ENCODE measurements at places on chromosomes 16 and 17.

GRCh38 chr16:88863426-88863825 lies 3.0 kb downstream of the PABPN1L start:
- no peak for DNase-seq

GRCh38 chr17:50891577-50891989 lies 25.4 kb upstream of the TOB1 start:
- no peak for DNase-seq

DNA sequence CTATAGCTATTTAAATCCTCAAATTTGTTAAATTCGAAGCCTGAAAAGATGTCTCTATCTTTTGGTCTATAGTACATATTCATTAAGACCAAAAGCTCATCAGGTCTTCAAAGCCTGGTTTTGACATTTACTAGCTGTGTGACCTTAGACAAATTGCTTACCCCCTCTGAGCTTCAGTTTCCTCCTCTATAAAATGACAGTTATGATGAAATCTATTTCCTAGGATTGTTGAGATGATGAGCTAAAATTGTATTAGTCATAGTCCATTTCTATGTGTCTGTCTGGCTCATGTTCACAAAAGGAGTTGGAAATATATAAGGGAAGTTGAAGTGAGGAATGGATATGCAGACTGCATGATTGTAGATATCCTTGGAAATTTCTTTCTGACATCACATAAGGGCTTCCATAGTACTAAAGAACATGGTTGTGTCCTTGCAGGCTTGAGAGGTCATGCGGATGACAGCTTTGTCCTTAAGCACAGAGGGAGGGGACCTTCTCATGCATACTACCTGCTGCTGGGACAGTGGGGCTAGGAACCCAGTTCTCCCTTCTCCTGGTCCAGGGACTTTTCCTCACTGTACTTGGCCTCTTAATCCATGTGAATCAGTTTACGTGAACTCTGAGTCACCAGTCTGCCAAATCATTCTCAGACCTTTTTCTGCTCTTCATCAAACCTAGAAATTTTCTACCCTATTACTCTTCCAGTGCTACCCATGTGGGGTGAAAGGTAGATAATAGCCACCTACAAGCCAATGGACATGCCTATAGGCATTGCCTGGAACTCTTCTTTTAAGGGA lies 487.5 kb upstream of the SALL1 start:
- DNase-seq, result no peak

GRCh38 chr17:43427362-43428043 lies 28.7 kb downstream of the ARL4D start:
- no peak for DNase-seq

- peak; percentile 80 for DNase-seq
Observed at GRCh38 chr17:58531661-58532554, 17.5 kb upstream of the MTMR4 start.

GRCh38 chr17:33335491-33336173 lies 42.5 kb upstream of the ASIC2 start:
- DNase-seq, result no peak

DNA sequence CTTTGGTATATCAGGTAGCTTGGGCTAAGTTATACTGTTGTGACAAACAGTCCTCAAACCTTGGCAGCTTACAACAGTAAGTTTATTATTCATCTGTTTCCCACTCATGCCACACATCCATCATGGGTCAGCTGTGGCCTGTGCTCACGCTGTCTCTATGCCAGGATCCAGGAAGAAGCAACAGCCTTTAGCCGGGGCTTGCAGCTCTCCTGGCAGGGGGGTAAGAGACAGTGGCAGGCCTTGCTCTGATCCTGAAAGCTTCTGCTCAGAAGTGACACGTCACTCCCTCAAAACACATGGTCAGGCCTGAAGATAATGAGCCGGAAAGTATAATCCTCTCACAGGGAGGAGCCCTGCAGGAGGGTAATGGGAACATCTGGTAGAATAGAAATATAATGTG lies 377.6 kb downstream of the CPPED1 start:
- DNase-seq, result peak; percentile 36

DNA sequence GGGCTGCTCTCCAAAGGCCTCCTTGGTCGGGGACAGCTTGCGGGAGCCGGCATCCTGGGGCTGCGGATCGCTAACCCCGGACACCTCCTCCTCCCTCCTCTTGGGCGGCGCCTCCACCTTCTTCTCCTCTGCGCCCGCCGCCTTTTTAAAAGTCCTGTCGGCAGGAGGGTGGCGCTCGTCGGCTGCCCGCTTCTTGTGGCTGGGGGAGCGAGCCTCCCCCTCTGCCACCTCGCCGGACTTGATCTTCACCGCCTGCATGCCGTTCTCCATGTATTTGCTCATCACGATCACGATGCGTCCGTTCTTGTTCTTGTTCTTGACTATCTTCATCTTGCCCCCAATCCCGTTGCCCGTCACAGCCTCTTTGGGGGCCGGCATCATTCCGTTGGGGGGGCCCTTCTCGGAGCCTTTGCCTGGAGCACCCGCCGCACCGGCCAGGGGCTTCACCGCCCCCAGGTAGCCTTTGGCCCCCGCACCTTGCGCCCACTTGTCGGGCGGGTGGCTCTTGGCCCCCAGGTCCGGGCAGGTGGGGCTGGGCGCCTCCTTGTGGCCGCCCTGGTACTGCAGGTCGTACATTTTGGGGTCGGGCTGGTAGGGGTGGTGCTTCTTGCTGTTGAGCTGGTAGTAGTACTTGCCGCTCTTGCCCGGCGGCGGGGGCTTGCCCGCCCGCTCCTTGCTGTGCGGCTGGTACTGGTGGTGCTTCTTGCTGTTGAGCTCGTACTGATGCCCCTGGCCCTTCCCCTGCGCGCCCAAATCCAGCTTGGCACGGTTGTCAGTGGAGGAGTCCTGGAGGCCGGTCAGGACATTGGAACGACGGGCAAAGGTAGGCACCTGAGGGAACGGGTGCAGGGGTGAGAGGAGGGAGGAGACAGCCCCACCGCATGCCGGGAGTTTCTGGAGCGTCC lies 4.4 kb downstream of the CBX4 start:
- DNase-seq, result peak; percentile 38

GRCh38 chr17:1104222-1104621 lies 75.6 kb downstream of the ABR start:
- no peak for DNase-seq

- DNase-seq, result no peak
Observed at GRCh38 chr16:23949630-23950290, 114.0 kb downstream of the PRKCB start.

GRCh38 chr17:7047566-7047965 lies 3.7 kb upstream of the SLC16A11 start:
- DNase-seq, result no peak
